ENCODE measurements at places on chromosomes 12 and 14. TPM values are rescaled to one million over a fixed set of nuclear protein-coding genes. Genes with fewer than 3 reads are reported as not detected.

- peak; percentile 13 for DNase-seq
Measured at GRCh38 chr12:85029456-85029855, 6.6 kb downstream of the TSPAN19 start.

- peak; percentile 48 for DNase-seq
Measured at GRCh38 chr12:67482751-67483661, 165.5 kb upstream of the DYRK2 start.

The ESRRB gene
- total RNA-seq = not detected

The RNU4-1 gene
- 1,906 TPM for total RNA-seq

The IL31 gene
- not detected for total RNA-seq
